Activated CD4-positive, alpha-beta T cell treated with anti-CD3 and anti-CD28 coated beads for 36 hours (primary cell): ENCODE measurements at places on chromosomes 3 and 15.

GRCh38 chr15:44215594-44215993 is 20.5 kb upstream of the FRMD5 start:
- DNase-seq, result no peak

- no peak for DNase-seq
Measured at GRCh38 chr15:93268066-93268465, 179.1 kb upstream of the RGMA start.

- peak; percentile 36 for DNase-seq
Measured at GRCh38 chr15:51121118-51121517, 26.4 kb upstream of the TNFAIP8L3 start.

DNA sequence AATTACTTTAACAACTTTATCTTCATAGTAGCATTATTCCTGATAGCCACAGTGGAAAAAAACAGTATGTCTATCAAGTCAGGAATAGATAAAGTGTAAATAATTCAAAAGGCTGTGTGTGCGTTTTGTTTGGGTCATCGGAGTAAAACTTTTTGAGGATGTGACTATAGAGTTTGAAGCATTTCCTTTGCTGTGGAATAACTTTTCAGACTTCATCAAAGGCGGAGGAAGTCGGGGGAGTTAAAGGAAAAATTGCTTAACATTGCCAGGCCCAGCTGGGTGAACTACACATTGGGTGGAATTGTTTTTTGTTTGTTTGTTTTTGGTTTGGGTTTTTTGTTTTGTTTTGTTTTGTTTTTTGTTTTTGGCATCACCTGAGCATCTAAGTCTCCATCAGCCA is 70.4 kb upstream of the CRTC3 start:
- DNase-seq, result no peak

- no peak for DNase-seq
Measured at GRCh38 chr3:64329037-64329436, 103.8 kb upstream of the PRICKLE2 start.

DNA sequence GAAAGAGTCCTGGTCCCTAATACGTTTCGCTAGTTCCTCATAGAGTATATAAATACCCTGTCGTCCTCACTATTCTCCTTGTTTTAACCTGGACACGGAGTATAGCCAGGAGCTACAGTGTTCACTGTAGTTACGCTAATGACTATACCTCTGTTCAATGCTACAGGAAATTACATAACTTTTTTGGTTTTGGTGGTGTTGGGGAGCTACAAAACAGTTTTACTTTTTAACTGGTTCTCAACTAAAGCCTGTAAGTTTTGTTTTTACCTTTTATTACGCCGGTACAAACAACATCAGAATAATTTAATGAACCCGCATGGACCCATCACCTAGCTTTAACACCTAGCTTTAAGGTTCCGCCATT is 1.5 kb downstream of the LMLN start:
- DNase-seq, result no peak

DNA sequence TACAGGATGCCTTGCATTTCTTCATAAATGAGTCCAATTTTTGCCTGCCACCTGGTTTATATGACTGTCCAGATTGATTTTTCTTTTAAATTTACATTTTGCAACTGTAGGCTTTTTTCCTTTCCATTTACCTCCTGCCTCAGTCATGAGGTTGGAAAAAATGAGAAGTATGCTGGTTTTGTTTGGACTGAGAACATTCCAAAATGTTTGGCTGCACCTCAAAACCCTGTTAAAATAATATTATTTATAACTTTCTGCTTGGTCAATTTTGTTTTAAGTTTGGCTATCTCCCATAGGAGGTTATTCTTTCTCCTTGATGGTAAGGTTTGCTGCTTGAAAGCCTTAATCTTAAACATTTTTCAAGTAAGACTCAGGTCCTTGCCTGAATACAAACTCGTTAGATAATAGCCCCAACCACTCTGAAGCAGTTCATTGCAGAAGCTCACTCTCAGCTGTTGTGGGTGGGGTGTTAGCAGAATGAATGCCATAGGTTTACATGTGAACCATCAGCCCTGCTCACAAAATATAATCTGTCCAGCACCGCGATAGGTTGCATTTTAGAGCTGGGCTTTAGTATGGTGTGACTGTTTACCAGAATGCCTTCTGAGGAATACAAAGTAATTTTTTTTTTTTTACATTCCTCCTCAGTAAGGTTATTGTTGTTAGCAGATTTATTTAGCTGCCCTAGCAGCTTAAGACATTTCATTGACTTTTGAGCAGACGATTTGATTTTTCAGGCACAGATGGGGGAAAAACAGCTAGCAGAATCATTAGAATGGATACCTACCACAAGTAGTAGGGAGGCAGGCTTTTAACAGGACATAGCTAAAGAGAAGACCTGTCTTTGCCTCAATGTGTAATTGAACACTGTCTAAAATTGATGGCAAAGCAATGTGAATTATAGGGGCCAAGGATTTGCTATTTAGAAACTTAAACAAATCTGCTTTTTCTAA is 630.8 kb upstream of the KCNMB2 start:
- DNase-seq, result no peak

- no peak for DNase-seq
Measured at GRCh38 chr3:17946619-17947018, 204.2 kb upstream of the TBC1D5 start.

DNA sequence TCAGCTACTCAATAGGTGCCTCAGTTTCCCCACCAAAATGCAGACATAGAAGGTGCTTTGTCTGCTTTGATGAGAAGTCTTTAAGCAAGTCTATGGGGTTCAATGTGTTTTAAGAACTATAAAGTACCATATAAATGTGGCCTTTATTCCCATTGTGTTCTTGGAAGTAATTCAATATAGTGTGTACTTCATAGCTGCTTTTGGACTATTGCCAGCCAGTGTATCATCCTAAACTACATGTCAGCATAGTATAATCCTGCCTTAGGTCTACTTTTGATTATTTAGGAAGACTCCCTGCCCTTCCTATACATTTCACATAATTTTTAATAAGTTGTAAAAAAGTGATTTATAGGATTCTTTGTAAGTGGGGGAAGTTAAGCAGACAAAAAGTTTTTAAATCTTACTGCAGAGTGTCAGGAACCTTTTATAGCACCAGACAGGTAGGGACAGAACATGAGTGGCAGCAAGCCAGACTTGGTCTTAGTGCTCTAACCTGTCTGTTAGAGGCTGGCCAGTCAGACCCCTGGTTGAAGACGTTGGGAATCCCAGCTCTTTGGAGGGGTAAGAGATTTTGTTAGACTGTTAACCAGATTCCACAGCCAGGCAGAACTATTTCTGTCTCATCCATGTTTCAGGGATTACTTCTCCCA is 48.4 kb downstream of the MLH1 start:
- DNase-seq, result no peak

GRCh38 chr15:76987896-76988860 is 6.7 kb upstream of the PSTPIP1 start:
- DNase-seq, result peak; percentile 89

DNA sequence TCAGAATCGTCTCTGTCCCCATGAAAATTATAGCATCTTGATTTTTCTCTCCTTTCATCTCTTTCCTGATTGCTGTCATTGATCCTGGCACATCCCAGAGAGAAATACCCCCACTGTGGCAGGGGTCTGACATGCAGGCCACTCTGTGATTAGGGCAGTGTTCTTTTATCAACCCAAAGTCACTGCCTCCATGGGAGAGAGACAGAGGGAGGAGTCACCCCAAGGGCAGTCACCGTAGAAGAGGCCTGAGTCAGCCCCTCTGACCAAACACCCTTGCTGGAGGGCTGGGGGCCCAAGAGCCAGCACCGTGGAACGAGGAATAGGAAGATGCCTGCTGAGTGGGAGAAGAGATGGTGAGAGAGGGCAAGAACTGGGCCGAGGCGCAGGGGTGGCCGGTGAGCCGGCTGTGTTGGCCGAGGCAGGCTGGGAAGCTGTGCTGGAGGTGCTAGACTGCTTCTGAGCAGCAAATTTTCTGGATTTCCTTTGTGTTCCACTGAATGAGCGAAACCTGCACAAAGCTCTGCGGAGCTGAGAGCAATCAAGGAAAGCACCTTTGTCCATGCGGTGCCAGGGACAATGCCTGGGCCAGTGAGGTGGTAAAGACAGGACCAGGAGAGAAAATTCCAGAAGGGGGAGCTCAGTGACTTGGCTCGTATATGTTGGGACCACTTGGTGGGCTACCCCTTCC is 103.8 kb downstream of the ADCY5 start:
- DNase-seq, result no peak

GRCh38 chr15:25693321-25694238 is 169.5 kb downstream of the ATP10A start:
- peak; percentile 64 for DNase-seq

DNA sequence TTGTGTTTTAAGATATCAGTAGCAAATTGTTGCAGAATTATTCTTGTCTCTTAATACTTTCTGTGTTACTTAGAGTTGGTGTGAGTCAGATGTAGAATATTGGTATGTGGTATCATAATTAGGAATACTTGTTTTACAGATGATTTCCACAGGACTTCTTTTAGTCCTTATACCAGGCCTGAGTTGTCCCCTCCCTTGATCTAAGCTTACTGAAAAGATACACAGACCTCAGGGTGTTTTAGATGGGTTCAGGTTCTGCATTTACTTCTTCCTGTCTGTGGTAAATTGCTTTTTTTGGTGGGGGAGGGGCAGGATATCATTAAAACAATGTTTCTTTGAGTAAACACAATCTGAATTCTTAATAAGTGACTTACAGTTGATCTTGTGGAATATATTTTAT is 14.2 kb downstream of the DZIP3 start:
- no peak for DNase-seq
